Activated T-cell treated with anti-CD3 and anti-CD28 coated beads, Interleukin-2, amount 50 U/mL, for 4 hours (primary cell): ENCODE measurements at places on chromosomes 1 and 21.

DNA sequence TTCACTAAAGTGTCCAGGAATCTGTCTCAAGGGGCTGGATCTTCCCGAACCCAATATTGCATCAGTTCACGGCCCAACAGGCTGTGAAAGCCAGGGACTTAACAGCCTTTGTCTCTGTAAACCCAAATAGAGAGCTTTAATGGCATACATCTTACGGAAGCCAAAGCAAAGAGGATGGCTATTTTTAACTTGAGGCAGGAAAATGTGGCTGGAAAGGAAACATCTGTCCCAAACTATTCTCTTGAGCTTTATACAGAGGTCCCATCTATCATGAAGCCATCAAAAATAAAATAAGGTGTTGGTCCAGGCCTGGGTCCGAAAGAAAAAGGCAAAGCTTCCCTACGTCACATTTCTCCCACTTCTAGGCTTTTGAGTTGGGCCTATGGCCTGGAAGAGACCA is 7.7 kb upstream of the CD34 start:
- no peak for DNase-seq

DNA sequence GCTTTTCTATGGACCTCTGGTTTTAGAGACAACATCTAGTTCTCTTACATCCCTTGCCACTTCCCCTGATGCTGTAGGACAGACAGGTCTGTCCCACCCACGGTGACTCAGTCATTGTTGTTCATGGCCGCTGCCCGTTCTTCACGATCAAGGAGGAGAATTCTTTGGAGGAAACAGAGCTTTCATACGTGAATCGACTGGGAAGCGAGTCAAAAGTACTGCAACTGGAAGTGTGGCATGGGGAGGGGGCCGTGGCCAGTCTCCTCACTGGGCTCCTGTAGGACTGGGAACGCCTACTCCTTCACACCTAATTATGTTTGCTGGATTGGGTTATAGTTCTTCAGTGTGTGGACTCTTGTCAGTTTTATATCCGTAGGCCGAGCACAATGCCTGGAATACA is 4.4 kb upstream of the SLC37A1 start:
- no peak for DNase-seq

- no peak for DNase-seq
Measured at GRCh38 chr1:32765570-32766327, 51.4 kb downstream of the YARS1 start.

- DNase-seq = no peak
Measured at GRCh38 chr1:155871390-155871789, 12.0 kb downstream of the SYT11 start.

- DNase-seq = no peak
Measured at GRCh38 chr21:36890086-36890485, 76.4 kb downstream of the HLCS start.

DNA sequence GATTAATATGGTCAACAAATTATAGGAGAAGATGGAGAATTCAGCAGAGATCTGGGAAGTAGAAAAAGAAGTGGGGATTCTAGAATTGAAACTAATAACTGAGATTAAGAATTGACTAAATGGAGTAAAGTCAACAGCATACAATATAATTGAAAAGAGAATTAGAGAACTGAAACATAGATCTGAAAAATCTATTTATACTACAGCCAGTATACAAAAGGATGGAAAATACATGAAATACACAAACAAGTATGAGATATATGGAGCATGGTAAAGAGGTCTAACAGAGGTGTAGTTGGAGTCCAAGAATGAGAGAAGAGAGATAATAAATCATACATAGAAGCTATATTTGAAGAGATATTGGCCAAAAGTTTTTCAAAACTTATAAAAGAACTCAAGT is 235.2 kb downstream of the FGGY start:
- DNase-seq = no peak

DNA sequence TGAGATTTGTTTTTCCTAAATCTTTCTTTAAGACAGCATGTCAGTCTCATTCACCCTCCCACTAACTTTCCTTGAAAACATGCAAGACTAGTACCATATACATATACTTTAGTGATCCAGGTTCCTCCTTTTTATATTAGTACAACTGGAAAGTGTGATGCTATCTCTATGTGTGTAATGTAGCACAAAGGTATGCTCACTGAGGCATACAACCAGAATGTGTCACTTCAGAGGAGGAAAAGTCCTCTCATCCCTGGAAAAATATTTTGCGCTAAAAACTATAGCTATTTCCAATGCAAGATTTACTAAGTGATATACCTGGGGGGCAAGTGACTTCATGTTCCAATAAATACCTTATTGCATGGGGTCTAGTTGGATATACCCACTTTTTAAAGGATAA is 45.9 kb downstream of the BARHL2 start:
- no peak for DNase-seq

DNA sequence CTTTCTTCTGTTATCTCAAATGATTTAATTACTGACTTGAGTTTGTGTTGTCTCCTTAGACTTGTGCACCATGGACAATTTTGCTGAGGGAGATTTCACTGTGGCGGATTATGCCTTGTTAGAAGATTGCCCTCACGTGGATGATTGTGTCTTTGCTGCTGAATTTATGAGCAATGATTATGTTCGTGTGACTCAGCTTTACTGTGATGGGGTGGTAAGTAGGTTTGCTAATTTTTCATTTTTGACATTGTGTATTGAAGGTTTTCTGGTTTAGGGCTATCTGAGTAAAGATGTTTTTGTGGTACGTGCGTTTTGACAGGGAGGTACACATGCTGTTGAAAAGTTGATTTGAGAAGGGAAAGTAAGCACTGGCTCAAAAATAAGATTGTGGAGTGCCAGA is 14.1 kb downstream of the TTC3 start:
- DNase-seq = no peak

- no peak for DNase-seq
Measured at GRCh38 chr1:203284411-203285123, 20.8 kb upstream of the BTG2 start.

DNA sequence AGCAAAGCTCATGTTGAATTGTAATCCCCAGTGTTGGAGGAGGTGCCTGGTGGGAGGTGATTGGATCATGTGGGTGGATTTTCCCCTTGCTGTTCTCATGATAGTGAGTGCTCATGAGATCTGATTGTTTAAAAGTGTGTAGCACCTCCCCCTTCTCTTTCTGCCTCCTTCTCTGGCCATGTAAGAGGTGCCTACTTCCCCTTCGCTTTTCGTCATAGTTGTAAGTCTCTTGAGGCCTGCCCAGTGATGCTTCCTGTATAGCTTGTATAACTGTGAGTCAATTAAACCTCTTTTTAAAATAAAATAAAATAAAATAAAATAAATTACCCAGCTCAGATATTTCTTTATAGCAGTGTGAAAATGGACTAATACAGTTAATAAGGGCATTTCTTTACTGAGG is 1025.7 kb downstream of the PLA2G4A start:
- DNase-seq = no peak

- DNase-seq = no peak
Measured at GRCh38 chr1:234962340-234962989, 166.2 kb downstream of the TOMM20 start.

- DNase-seq = no peak
Measured at GRCh38 chr1:193406901-193407300, 220.5 kb upstream of the B3GALT2 start.

DNA sequence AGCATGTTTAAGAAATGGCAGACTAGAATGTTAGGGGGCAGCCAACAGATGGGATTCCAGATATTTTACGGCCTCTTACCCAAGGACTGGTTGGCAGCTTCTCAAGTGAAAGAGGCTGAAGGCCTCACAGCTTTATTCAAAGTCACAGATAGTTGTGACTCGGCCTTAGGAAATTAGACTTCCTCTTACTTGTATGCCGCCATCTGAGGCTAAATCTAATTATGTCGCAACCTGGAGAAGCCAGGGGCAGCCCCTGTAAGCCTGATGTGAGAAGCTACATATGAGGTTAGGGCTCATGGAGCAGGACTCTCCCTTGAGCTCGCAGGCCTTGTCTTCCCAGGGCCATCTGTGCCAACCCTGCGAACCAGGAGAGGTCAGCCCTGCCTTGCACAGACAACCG is 352.5 kb downstream of the HHAT start:
- no peak for DNase-seq

GRCh38 chr1:43890815-43891214 is 42.8 kb upstream of the ARTN start:
- no peak for DNase-seq

DNA sequence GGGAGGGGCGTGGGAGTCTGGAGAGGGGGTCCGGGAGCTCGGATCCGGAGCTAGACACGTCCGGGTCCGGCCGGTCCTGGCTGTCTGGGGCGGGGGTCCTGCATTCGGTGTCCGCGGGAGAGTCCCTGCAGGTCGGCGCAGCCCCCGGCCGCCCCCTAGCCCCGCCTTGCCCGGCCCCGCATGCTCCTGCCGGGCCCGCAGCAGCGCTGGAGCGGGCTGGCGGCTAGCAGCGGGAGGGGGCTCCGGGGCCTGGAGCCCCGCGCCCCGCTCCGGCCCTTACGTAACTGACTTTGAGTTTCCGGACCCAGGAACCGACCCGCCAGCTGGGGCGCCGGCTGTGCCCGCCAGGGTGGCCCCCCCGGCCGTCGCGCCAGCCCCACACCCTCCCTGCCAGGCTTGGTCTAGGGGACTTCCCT is 26.9 kb upstream of the EPB41 start:
- peak; percentile 48 for DNase-seq

DNA sequence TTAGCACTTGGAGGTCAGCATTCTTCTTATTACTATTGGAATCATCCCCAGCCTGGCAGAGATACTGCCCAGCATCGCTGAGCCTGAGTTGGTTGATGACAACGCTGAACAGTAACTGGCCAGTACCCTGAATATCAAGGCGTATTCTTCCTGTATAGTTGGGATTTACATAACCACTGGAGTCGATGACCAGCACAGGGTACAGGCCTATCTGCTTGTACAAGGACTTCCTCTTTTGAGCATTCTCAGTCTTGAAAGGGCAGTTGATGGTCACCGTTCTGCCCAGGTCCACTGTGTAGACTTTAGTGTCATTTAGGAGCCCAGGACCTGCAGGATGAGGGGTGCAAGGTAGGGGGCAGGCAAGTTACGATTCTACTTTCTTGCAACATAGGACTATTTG is 8.8 kb downstream of the PIGR start:
- no peak for DNase-seq

- DNase-seq = no peak
Measured at GRCh38 chr1:15733726-15734226, 2.3 kb upstream of the SLC25A34 start.

- DNase-seq = no peak
Measured at GRCh38 chr1:153790966-153791647, 15.9 kb downstream of the SLC27A3 start.

- DNase-seq = no peak
Measured at GRCh38 chr1:247935781-247936180, 11.1 kb downstream of the OR2AJ1 start.
